RKO (cell line): ENCODE measurements at places on chromosomes 12 and 14.

GRCh38 chr12:93061473-93062419 lies 132.7 kb upstream of the EEA1 start:
- DNase-seq, result no peak

DNA sequence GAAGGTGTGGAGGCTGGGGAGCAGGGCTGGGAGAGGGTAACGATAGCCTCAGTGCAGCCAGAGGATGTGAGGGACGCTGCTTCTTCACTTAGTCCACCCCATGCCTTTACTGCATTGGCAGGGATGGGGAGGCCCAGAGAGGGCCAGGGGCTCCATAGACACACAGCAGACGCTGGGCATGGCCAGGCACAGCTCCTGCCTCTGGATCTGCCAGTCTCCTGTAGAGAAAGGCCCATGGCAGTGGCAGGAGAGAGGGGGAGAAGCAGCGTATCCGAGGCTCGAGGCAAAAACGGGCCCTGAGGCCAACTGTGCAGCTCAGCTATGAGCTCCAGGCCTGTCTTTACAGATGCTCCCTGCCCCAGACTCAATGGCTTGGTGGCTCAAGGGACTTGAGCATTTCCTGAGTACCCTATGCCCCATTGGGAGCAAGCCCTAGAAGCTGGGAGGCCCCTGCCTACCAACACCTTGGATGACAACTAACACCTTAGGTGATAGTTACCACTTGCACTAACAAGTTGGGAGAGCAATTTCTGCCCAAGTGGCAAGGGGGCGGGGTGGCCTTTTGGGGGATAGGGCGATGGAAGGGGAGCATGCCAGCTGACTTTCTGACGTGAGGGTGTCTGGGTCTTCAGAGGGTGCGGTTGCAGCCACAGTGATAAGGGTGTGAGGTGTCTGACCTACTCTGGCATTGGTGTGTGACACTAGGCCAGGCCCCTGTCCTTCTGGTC lies 5.0 kb upstream of the LBHD2 start:
- no peak for DNase-seq

DNA sequence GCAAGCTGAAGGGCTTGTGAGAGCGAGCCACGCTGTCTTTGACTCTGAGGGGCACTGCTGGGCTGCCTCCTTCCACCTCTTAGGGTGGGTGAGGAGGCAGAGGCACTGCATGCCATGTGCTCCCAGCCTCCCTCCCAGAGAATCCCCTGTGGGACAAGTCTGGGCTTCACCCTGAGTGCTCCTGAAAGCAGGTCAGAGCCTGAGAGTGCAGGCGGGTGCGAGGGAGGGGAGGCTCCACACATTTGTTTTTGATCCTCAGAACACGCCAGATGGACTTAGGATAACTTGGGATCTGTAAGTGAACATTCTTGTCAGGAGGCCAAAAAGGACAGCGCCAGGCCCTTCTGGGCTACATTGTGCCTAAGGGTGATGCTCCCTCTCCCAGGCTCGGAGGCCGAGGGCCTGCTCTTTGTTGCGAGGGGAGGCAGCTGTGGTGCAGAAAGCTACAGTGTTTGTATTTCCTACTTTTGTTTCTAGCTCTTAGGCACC lies 155.4 kb downstream of the TMX1 start:
- peak; percentile 66 for DNase-seq

- DNase-seq, result no peak
Observed at GRCh38 chr12:112164011-112164660, 38.8 kb downstream of the TRAFD1 start.

DNA sequence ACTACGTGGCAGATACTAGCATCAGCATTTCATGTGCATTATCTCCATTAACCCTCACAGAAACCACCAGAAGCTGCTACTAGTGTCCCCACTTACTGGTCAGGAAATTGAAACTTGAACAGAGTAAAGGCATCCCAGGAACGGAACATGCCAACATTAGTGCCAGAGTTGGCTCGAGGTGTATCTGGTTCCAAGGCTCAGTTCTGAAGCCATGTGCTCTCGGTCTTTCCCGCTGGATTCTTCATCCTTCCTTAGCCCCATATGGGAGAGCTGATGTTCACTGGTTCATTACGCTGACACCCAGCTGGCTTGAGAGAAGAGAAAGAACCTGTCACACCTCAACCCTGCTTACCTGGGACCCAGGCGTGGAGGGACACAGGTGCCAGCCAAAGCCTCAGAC lies 91.5 kb downstream of the TBX5 start:
- DNase-seq, result no peak

DNA sequence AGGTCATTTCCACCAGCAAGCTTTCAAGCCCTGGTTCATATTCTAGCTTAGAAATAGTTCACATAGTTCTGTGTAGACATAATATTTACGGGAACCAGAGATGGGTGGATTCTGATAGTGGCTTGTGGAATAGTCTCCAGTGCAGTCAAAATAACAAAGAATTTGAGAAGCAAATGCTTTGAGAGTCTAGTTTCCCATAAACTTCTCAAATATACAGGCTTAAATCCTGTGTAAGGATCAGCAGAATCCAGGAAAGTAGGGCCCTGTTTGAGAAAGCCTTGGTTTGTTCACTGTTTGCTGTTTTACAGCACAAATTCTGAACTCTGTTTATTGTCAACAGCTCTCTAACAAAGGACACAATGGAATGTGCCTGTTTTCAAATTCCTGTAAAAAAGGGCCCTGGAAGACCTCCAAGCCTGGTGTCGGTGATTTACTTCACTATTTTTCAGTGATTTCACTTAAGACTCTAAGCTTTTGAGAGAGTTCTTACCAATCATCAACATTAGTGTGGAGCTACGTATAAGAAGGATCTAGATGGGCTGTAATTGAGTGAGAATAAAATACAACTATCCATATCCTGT lies 11.4 kb upstream of the FOS start:
- no peak for DNase-seq

GRCh38 chr12:56634837-56635791 lies 5.0 kb upstream of the BAZ2A start:
- DNase-seq, result peak; percentile 90

GRCh38 chr12:12266389-12266872 lies 413 bp downstream of the LRP6 start:
- peak; percentile 38 for DNase-seq

- no peak for DNase-seq
Observed at GRCh38 chr12:116161588-116161987, 115.9 kb downstream of the MED13L start.

GRCh38 chr12:22545255-22545654 lies 913 bp upstream of the C2CD5 start:
- no peak for DNase-seq
